CMK (cell line): ENCODE measurements at places on chromosomes 1 and 21.

DNA sequence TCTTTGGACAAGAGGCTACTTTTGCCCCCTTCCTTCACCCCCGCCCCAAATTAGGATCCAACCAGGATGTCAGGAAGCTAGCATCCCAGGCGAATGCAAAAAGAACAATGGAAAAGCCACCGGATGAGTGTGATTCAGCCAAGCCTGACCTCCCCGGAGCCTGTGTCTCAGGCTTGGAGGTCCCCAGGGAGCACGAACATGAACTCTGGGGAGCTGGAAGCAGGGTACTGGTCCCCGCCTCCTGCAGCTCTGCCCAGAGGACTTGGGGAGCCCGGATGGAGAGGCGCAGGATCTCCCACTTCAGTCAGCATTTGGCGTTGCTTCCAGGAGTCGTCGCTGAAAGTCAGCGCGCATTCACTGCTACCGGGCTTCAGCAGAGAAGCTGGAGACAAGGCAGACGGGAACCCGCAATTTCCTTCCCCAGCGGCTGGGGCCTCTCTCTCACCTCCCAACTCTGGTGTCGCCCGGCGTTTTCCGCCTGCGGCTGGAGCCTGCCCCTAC lies 1.8 kb upstream of the TBX15 start:
- no peak for DNase-seq

GRCh38 chr1:223219846-223220610 lies 77.0 kb upstream of the TLR5 start:
- DNase-seq = no peak

- DNase-seq = no peak
Measured at GRCh38 chr1:12610941-12611340, 7.1 kb downstream of the DHRS3 start.

- no peak for DNase-seq
Measured at GRCh38 chr1:233135833-233136232, 159.7 kb downstream of the PCNX2 start.

DNA sequence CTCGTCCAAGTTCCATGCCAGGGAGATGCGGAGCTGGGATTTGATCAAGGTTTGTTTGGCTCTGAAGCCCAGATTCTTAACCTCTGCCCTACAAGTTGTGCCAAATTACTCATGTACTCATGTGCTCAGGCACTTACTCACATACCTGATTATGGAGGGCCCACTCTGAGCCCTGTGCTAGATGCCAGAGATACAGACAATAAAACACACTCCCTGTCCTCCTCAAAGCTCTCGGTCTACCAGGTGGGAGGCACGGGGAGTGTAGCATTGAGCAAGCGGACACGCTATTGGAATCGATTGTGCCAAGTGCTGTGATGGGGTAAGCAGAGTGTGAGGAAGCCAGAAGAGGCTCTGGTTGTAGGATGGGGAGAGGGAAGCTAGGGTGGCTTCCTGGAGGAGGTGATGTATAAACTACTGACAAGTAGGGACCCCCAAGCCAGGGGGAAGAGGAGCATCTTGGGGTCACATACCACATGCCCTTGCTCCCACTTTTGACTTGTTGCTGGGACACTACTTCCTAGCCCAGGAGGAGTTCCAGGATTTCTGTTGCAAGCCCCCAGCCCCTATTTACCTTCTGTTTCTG lies 49.8 kb upstream of the IFNLR1 start:
- DNase-seq = no peak

DNA sequence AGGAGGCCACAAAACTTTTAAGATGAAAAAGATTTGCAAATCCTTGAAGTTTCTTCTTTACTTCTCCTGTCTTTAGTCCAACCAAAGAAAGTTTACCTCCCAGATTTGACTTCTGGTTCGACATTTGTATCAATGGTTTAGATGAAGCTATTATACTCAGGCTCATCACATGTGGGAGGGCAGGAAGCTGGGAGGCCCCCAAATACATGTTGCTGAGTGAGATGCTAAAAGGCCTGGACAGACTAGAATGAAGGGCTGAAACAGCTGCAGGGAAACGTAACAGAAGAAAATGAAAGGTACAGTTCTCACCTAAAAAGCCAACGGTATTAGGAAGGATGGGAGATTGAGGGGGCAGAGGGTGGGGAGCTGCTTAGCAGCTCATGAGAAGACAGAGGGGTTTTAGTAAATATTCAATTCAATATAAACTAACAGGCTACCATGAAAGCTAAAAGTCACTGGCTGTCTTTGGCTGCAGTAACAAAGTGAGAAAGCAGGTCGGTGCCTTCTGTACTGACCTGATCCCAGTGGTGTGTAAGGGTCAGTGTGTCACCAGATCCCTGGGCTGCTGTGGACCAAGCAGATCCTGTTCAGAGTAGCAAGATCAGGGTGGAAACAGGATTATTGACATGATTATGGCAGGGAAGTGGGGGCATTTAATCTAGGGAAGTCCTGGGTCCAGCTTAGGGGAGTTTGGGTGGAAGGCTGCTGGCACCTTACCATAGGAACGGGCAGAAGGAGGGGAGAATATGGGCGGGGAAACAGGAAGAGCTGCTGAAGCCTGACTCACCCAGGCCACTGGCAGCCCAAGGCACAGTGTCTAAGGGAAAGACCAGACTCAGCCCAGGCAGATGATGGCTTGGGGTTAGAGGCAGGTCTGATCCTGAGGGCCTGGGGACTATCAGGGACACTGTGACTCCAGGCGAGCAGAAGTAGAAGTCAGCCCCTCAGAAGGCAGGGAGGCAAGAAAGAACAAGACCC lies 60.4 kb downstream of the KCNN3 start:
- DNase-seq = no peak

GRCh38 chr1:237709355-237709754 lies 181.4 kb downstream of the ZP4 start:
- no peak for DNase-seq

- no peak for DNase-seq
Measured at GRCh38 chr1:203328714-203329122, 22.2 kb downstream of the FMOD start.

- no peak for DNase-seq
Measured at GRCh38 chr1:110102081-110102480, 10.2 kb upstream of the UBL4B start.

- DNase-seq = no peak
Measured at GRCh38 chr1:94045465-94046056, 75.4 kb downstream of the ABCA4 start.

DNA sequence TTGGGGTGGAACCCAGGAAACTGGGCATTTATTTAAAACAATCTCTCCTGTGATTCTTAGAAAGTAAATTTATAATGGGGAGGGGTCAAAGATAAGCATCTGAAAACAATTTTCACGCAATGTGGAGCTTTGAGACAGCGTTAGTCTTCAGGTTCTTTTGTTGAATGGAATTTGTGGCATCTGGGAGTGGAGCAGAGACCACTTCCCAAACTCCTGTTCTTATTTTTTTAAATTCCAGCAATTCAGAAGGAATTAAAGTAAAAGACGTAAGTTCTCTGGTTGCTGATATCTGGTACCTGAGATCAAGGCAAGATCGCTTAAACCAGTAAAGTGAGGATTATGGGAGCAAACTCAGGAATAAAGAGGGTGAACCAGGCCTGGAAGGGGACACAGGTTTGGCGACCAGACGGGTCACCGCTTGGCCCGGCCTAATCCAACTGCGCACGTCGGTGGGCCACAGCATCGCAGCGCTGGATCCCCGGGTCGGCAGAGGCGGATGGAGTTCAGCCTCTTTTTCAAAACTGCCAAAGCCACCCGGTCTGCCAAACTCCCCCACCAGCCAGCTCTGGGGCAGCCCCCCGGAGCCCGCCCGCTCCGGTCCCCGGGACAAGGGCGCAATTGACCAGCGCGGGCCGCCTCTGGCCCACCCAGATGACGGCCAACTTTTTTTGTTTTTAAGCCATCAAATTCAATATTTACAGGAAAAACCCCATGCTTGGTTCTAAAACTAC lies 754 bp upstream of the PDPN start:
- no peak for DNase-seq

DNA sequence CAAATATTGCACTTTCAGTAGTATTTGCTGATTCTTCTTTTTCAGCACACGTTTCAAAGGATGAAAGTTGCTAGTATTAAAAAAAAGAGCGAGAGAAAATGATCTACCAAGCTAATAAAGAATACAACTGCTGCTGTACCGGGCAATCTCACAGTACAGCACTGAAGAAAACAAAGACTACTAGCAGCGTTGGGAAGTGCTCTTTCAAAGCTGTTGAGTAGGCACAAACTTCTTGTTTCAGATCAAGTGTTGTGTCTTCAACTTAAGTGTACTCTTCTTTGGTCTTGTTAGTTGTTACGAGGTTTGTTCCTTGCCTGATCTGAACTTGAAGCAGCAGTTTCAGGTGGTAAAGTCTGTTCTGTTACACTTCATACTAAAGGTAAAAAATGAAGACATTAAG lies 7.9 kb downstream of the CSDE1 start:
- DNase-seq = no peak

DNA sequence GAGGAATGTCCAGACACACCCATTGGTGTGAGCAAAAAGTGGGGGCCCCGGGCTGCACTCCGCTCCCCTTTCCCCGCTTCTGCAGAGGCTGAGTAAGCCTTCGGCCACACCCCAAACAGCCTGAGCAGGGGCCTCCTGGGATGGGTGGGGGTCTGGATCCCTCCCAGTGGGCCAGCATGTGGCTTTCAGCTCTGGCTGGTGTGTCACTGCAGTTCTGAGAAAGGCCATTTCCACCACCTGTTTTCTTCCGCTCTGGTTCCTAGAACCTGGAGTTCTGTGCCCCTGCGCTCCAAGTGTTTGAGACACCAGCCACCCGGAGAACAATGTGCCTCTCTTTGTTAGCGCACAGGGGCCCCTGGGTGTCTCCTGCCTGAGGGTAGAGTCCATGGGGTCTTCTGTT lies 30.9 kb downstream of the SLC37A1 start:
- DNase-seq = no peak

DNA sequence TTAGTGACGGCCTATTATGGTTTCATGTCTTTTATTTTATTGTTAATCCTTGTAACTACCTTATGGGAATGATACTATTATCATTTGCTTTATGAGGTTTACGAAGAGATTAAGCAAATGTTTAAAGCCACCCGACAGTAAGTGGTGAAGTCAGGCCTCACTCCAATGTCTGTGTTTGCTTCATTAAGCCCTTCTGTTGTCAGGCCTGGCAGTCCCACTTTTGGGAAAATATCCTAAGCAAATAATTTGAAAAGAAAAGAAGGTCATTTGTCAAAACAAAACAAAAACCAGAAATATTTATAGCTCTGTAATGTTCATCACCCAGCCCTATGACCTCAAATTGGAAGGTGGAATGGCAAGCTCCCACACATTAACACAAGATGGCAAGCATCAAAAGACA lies 40.7 kb upstream of the USP24 start:
- no peak for DNase-seq

DNA sequence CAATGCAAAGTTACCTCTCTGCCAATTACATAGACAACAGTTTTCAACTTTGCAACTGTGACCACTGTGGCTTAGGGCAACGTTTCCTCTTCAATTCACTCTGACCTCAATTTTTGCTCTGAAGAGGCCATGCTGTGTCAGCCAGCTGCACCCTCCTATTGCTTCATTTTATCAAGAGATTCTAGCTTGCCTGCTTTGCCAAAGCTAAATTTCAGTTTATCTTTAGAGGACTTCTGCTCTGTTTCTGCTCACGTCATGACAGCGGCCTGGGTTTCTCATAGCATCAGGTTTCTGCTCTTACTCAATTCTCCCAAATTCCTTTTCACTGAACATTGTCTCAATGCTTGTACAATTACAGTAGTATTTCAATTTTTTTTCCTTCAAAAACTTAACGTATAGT lies 154.6 kb downstream of the PLA2G4A start:
- DNase-seq = no peak

- DNase-seq = no peak
Measured at GRCh38 chr1:86773341-86774288, 69.2 kb downstream of the SH3GLB1 start.

GRCh38 chr1:58936973-58937372 lies 153.1 kb upstream of the JUN start:
- DNase-seq = no peak

GRCh38 chr1:186750257-186750656 lies 70.0 kb upstream of the PTGS2 start:
- no peak for DNase-seq

DNA sequence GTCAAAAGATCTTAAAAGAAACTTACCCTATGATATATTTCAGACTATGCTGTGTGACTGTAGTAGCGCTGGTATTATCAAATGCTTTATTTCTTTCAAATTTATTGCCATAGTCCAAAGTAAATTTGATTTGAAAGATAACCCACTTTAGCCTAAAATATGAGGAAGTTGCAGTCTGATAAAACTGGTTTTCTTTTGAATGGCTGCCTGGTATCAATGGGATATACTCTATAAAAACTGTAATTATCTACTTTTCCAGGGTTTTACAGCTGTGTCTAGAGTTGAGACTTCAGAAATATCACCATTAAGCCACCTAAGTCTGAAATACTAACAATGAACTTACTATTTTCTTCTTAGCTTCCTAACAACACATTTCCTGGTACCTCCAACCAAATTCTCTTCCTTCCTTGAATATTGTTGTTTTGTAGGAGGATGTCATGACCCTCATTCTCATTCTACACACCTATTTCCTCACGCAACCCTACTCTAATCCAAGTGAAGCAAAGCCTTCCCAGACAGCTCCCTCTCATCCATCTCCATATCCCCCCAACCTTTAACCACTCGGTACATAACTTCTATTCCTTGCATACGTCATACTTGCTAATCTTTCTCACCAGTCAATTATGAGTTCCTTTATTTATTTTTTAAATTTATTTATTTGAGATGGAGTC lies 17.0 kb downstream of the KDM5B start:
- no peak for DNase-seq

- DNase-seq = no peak
Measured at GRCh38 chr1:18288722-18289121, 181.1 kb downstream of the IGSF21 start.

- no peak for DNase-seq
Measured at GRCh38 chr1:23801876-23802275, 1.3 kb upstream of the GALE start.

GRCh38 chr1:171909711-171910110 lies 68.4 kb downstream of the DNM3 start:
- no peak for DNase-seq

- no peak for DNase-seq
Measured at GRCh38 chr1:992362-992761, 7.5 kb downstream of the HES4 start.

GRCh38 chr1:166189126-166189525 lies 22.3 kb upstream of the FAM78B start:
- no peak for DNase-seq

DNA sequence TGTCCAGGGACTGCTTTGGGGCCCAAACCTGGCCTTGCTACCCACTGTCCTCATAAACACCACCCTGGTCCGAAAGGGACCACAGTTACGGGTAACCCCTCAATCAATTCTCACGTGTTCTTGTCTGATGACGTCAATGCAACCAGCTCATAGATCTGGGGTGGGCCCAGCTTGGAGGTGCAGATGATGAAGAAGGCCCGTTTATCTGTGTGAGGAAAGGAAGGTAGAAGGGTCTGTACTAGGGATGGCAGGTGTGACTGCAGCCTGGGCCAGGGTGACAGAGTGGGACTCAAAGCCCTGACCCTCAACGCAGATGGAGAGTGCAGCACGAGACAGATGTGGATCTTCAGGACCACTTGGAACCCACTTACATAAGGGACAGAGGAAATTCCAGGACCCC lies 22.1 kb downstream of the LRRC71 start:
- no peak for DNase-seq

GRCh38 chr1:8293118-8293517 lies 24.8 kb upstream of the SLC45A1 start:
- no peak for DNase-seq
